Heart left ventricle (tissue), 16 donors: ENCODE measurements at places on chromosomes 7 and 10. TPM values are rescaled to one million over a fixed set of nuclear protein-coding genes. Genes with fewer than 3 reads are reported as not detected.
A peak's percentile ranks its signal among the peaks of the same experiment; 100 is the strongest.

DNA sequence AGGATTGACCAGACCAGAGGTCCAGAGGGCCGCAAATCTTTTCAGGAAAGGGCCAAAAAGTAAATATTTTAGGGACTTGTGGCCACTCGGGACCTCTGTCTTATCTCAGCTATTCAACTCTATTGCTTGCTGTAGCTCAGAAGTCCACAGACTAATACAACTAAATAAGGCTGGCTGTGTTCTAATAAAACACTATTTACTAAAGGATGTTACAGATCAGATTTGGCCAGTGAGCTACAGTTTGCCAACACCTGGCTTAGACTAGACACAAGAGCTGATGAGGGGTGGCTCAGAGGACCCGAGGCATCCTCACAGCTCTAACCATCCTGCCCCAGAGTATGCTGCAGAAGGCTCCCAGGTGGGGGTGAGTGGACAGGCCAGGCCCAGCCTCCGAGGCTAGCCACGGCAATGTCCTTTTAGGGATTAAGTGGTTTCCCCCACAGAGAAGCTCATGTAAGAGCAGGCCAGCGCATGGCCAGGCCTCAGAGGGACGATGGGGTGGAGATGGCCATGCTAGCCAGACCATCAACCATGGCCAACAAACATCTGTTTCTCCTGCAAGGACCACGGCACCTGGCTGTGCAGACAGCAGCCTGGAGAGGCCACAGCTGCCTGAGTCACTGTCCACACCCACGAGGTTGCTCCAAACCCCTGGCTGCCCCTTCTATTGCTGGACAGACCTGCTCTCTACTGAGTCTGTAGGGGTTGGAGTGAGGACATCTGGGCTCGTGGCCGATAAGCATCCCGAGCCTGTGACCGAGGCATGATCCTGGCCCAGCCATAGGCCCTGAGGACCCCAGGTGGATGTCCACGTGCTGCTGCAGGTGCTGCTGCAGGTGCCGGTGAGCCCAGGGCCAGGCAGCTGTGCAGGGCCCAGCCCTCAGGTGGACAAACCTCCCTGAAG is 76.5 kb downstream of the AFAP1L2 start:
- no peak for DNase-seq

DNA sequence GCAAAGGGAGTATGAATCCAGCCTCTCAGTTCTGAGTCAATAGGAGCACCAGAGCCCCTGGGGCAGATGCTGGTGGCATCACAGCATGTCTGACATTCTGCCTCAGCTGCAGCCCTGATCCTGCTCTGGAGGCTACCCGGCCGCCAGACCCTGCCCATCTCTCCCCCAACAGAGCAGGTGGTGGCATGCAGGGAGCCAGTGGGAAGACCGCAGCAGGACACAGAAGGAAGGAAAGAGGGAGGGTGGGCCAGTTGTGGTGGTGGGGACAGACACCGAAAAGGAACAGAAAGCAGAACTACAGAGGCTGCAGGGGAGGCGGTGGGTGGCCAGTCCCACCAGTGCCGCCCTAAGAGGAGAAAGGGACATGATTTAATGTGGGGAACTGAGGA is 35.3 kb downstream of the BLNK start:
- peak; percentile 18 for DNase-seq

DNA sequence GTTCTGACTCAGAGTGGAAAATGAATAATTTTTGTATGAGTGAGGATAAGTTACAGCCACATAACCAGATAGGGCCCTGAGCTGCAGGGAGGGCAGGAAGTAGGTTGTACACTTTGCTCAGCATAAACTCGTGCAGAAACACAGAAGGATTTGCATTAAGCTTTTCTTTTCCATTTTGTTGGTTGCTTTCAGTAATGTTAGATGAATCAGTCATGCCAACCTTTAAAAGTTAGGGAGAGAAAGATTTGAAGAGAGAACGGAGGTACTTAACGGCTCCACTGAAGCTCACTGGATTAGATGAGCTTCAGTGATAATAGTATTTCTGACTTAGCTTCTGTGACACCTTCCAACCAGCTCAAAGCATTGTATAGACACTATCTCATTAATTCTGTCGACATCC is 348.1 kb downstream of the GATA3 start:
- no peak for DNase-seq

GRCh38 chr7:14233076-14233867 is 243.8 kb upstream of the ETV1 start:
- DNase-seq, result no peak

GRCh38 chr10:77889277-77889903 is 37.2 kb downstream of the DLG5 start:
- DNase-seq, result no peak

DNA sequence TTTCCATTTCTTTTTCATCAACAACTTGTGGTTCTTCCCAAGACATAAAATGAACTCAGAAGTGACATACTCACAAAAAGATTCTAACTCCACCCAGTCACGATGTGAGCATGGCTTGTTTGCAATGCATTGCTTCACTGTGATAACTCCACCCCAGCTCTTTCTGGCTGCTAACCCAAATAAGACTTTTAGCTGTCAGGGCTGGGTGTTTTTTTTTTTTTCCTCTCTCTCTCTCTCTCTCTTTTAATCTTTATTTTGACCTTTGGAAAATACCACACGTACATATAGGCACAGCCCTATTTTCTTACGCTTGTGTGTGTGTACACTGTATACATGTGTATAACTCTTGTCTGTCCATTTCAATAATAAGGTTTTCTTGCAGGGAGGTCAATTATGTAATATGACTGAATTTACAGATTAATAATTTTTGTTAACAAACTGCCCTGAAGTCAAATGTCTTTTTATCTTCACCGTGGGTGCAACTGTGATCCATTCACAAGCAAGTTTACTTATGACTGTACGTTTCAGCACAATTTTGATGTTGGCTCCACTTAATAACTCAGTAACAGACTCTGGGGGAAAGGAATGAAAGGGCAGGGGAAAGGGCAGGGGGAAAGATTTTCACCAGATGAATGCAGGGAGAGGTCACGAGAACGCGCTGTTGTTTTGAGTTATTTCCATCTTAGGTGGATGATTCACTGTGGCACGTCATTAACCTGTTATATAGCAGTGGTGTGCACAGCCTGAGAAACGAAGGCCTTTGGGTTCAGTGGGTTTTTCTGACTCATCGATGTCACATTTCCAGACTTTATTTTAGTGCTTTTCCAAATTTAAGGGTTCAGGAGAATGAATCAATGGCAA is 49.1 kb downstream of the APBB1IP start:
- DNase-seq, result peak; percentile 12

DNA sequence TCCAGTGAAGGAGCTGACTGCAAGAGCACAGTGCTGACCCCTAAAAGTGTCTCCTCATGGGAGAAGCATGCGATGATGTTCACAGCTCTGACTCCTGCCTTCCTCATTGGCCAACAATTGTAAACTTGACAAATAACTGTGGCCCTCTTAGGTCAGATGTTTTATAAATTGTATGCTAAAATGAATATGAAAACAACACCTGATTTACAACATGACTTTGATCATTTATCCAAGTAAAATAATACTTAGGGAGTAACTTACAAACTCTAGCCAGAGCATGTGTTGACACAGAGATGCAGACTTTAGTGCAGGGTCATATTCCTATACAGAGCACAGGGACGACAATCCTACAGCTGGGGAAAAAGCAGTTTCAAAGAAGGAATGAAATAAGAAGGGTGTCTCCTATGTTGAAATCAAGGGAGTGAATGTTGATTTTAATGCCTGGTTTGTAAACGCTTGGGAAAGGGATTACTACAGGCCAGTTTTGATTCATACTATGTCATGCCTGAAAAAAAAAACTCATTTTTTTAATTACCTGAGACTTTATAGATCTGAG is 391.4 kb upstream of the AKR1E2 start:
- DNase-seq, result no peak

DNA sequence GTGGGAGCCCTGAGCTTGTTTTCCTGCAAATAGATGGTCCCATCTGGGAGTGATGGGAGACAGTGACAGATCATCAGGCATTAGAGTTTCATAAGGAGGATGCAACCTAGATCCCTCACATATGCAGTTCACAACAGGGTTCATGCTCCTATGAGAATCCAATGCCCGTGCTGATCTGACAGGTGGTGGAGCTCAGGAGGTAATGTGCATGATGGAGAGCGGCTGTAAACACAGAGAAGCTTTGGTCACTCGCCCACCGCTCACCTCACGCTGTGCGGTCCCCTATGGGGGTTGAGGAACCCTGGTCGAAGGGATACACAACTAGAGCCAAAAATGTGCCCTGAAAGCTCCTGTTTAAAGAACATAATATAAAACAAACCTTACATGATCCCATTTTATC is 88.5 kb upstream of the CREB5 start:
- DNase-seq, result no peak

Gene ANKRD7
- total RNA-seq, result 0.43 TPM

Gene CALHM3
- not detected for total RNA-seq

Gene SLC39A12
- total RNA-seq, result not detected
